Activated CD4-positive, alpha-beta memory T cell treated with anti-CD3 and anti-CD28 coated beads for 36 hours (primary cell): ENCODE measurements at places on chromosomes 16 and 17.

DNA sequence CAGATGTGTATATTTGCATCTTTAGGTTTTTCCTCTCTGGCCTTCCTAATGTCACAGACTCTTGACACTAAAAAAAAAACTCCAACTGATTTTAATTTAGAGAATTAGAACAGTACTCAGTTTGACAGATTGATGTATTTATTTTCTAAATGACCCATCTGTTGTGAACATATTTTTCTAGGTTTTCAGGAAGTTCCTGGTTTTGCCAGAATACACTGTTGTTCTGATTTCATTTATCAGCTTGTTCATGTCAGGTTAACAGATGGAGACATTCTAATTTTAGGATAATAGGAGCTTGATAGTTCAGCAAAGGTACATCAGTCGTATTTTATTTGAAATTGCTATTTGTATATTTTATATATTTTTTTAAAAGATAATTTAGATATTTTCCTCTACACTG, 133.4 kb downstream of the TANC2 start:
- no peak for DNase-seq

- no peak for DNase-seq
Measured at GRCh38 chr16:349211-349610, 3.3 kb downstream of the AXIN1 start.

DNA sequence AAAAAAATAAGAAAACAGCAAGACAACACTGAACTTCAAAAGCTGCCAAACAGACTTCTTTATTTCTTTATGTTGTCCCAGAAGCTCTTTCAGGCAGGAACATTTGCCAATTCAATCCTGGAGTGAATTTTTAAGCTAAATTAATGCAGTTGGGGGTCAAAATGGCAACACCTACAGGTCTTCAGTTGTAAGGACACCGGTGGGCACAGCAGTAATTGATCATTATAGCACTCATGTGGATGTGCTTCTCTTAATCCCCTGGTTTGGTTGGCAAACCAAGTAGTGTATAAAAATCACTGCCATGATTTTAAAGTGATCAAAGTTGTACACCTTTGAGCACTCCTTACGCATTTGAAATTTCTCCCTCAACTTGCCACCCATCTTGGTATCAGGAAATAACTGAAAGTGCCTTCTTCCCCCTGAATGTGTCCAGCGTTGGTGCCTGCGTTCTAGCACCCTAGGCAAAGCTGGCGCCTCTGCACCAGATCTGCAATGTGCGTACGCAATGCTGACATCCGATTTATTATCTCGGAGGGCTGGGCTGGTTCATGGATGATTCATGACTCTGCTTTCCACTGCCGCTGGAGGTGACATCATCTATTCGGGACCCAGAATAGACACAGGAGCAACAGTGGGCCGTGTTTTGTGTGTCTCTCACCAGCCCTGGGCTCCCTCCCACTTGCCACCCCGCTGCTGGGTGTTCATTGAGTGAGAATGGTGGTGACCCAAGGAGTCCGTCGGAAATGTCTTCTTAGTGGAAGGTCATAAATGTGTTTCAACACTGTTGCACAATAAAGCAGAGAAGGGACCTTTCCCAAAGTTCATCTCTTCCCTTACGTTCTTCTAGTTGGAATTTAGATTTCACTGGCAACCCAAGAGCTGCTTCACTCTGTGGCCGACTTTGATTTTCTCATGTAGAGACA, 203.4 kb downstream of the CCDC182 start:
- no peak for DNase-seq

DNA sequence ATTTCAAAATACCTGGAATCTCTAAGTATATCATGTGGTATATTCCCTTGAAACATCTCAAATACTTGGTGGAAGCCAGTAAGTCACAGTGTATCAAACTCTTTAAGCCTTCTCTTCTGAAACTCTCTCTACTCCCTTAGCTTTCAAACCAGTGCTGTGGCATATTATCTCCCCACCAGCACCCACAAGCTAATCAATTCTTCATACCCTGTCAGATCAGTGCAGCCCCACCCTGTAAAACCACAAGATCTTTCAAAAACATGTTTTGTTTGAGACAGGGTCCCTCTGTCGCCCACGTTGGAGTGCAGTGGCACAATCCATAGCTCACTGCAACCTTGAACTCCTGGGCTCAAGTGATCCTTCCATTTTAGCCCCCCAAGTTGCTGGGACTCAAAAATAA, 91.6 kb upstream of the C17orf78 start:
- no peak for DNase-seq

GRCh38 chr16:13429416-13429815, 490.5 kb upstream of the ERCC4 start:
- DNase-seq, result no peak

- DNase-seq, result peak; percentile 49
Measured at GRCh38 chr17:67489273-67489672, 112.2 kb downstream of the PITPNC1 start.

DNA sequence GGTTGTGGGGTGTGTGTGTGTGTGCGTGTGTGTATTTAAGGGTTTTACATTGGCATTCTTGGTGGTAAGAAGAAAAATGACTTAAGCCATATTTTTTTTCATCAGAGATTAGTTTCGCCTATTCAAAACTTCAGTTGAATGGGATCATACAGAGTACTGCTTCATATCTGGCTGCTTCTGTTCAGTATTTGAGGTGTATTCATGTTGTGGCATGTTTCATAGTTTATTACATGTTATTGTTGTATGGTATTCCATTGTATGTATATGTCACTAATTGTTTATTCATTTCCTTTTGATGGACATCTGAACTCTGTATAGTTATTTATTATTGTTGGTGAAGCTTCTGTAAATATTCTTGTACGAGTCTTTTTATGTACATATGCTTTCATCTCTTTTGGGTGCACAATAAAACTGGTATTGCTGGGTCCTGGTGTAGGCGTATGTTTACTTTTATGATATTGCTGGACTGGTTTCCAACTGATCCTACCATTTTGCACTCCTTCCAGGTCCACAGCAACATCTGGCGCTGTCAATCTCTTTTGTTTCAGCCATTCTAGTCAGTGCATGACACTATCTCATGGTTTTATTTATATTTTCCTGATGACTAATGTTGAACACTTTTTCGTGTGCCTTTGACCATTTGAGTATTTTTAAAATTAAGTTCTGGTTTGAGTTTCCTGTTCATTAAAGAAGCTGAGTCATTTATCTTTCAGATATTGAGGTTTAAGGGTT, 77.4 kb upstream of the MAF start:
- no peak for DNase-seq

DNA sequence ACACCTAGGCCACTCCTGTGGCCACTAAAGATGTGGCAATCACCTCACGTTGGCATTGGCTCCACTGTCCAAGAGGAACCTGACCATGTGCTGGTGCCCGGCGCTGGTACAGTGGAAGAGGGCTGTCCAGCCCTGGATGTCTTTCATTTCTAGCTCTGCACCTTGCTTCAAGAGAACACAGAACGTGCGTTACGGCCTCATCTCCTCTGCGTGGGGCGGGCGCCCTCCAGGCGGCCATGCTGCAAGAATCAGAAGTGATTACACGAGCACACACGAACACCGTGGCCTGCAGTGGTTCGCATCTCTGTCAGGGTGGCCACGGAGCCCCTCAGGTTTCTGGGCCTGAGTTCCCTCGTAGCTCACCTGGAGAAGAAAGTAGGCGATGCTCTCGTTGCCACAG, 7.5 kb downstream of the ANKS3 start:
- DNase-seq, result no peak

GRCh38 chr16:84461413-84462295, 42.8 kb downstream of the MEAK7 start:
- DNase-seq, result peak; percentile 1

DNA sequence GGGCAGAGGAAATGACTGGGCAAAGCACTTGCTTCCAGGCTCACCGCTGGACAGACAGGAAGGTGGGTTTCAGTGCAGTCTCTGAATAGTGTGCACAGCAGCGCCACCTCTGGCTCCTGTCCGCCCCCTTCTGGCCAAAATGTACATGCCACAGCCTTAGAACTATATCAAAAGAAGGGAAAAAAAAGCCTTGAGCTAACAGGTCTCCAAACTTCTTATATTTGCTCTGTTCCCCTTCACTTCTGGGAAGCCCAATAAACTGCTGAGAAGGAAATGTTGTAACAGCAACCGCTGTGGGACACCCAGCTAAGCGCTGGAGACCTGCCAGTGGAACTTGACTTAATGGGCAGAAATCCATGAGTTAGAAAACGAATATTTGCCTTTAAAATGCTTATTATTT, 17.5 kb downstream of the COG7 start:
- DNase-seq, result peak; percentile 78

DNA sequence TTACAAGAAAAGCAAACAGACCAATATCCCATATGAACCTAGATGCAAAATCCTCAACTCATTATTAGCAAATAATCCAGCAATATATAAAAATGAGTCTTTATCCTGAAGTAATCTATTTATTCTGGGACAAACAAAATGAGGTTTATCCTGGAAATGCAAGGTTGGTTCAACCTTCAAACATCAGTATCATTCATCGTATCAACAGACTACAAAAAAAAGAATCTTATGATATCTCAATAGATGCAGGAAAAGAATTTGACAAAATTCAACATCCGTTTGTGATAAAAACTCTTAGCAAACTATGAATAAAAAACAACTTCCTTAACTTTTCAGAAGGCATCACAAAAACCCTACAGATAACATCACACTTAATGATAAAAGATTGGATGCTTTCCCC, 18.4 kb upstream of the BAIAP2 start:
- no peak for DNase-seq

DNA sequence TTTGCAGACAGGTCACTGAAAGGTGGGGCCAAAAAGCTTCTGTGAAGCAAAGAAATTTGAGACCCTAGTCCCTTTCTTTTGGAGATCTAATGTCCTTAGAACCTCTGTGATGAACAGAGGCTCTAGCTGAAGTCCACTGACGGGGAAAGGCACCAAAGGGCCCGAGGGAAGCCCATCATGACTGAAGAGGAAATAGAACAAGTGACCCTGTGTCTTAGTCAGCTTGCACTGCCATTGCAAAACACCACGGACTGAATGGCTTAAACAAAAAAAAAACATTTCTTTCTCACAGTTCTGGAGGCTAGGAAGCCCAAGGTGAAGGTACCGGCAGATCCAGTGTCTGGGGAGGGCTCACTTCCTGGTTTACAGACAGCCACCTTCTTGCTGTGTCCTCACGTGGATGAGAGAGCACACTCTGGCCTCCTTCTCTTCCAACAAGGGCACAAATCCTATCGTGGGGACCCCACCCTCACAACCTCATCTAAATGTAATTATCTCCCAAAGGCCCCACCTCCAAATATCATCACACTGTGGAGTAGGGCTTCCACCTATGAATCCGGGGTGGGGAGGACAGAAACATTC, 24.3 kb upstream of the ASGR2 start:
- DNase-seq, result no peak

DNA sequence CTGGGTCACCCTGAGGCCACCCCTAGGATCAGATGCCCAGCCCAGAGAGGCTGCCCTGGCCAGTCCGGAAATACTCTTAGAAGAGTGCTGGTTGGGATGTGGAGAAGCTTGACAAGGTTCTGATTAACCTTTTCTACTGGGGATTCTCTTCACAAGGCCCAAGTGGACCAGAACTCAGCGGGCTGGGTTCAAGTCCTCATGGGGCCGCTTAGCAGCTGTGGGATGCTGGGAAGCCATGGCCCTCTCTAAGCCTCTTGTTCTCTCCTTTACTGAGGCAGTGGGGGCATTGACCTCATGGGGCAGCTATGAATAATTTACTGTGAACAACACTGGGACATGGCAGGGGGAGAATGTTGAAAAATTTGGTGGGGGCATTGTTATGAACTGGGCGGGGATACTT, 92.8 kb downstream of the CYLD start:
- no peak for DNase-seq

GRCh38 chr17:80529104-80529903, 15.3 kb upstream of the RPTOR start:
- DNase-seq, result no peak

DNA sequence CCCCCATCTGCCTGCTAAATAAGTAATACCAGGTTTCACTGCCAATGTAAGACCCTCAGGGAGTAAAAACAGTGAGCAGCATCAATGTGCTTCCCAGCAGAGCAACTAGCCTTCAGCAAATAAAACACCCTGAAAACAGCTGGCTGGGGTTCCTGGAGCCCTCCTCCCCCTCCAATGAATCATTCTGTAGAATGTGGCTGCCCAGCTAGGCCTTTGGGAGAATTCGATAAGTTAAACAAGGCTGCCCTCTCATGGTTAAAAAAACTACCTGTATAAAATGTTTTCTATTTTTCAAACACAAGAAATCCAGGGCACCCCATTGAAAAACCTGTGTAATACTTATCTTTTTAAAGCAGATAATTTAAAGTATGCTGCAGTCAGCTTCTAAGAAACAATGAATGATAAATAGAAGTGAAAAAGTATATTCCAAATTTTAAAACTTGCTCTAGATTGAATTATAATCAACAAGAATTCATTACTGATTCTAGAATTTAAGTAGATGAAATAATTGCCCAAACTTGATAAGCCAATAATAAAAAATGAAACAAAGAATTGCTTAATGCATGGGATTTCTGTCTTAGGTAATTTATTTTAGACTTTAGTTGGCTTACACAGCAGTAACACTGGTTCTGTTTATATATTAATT, 9.4 kb upstream of the TOM1L1 start:
- DNase-seq, result no peak

- no peak for DNase-seq
Measured at GRCh38 chr17:61420052-61420451, 20.4 kb downstream of the TBX2 start.

- no peak for DNase-seq
Measured at GRCh38 chr17:21318439-21318838, 33.9 kb downstream of the MAP2K3 start.

DNA sequence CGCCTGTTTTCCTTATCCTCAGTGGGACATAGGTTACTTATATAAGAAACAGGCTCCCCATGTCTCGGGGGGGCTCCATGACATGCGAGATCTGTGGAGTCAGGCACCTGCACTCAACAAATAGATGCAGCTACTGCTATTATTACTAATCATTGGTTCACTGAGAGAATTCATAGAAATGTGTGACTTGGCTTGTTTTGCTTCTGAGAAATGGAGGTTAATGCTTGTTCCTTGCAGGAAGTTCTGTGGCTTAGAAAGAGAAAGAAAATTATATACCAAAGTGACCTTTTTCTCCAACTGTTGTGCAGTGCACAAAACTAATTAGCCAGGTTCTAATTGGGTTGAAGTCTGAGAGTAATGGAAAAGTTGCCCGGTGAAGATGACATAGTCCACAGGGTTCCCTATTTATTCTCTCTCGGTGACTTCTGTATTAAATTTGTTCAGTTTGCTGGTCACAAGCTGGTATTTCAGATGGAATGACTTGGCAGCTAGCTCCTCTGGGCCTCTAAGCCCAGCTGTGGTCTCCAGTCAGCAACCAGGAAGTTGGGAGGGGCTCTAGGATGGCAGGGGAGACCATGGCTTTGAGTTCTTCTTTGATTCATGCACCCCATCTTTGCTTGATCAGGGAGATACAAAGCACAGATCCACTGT, 17.6 kb upstream of the MAF start:
- peak; percentile 39 for DNase-seq
